ENCODE measurements at places on chromosomes 7 and 10.

GRCh38 chr7:131471250-131472004 lies 85.0 kb downstream of the PODXL start:
- no peak for DNase-seq

DNA sequence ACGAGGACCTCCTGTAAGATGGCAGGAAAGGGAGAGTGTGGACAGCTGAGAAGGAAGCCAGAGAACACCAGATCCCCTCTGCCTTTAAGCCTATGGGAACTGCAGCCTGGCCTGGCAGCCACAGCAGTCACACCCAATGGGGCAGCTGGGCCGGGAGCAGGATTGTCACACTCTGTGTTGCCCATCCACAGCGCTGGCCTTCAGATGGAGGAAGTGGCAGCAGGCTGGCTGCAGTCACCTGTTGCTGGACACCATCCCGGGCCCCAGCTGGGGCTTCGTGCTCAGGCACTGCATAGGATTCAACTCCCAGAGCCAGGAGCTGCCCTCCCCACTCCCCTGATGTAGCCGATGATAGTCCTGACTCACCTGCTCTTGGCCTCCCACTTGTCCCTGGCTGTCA lies 114.4 kb downstream of the COL13A1 start:
- no peak for DNase-seq

DNA sequence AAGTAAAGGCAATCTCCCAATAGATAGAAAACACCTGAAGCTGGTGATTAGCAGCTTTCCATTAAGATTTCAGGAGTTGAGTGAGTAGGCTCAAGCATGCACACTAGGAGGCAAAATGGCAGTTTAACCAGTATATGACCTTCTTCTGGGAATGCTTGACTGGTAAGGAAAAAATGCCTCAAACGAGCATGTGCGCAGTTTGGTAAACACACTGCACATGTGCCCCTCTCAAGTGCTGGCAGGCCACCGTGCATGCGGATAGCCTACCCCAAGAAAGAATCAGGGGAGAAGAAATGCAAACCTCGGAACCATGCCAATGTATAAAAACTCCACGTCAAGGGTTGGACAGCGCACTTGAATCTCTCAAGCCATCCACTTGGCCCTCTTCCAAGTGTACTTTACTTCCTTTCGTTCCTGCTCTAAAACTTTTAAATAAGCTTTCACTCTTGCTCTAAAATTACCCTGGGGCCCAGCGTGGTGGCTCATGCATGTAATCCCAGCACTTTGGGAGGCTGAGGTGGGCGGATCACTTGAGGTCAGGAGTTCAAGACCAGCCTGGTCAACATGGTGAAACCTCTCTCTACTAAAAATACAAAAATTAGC lies 98.8 kb upstream of the CDK1 start:
- no peak for DNase-seq

DNA sequence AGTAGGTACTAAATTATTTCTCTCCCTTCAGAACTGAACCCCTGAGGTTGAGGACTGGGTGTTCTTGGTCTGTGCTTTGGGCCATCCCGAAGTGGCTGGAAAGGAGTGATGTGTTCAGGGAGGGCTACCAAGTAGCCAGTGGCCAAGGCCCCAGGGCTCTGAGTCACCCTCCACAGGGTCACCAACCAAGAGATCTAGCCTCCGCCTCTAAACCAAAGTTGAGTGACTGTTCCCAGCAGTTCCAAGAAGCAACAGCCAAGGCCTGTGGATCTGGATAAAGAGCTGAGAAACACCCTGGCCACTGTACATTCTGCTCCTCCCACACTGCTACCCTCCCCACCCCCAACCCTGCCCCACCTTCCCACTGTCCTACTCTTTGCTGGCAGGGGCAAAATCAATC lies 35.5 kb upstream of the KCNMA1 start:
- DNase-seq: no peak

GRCh38 chr7:20408467-20408826 lies 77.7 kb downstream of the ITGB8 start:
- DNase-seq: no peak

DNA sequence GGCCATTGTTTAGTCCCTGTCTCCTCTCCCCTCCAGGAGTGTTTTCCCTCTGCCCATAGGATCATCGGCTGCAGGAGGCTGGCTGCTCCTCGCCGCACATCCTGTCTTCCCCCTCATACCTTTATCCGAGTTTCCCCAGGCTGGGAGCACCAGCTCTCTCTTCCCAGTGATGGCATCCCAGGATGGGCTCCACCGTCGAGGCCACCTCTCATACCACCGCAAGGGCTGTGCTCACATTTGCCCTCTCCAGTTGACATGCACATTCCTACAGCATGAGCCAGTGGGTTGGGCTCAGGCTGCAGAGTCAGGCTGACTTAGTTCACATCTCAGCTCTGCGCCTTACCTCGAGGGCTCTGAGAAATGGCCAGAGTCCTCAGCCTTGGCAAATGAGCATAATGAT lies 12.1 kb downstream of the HKDC1 start:
- no peak for DNase-seq

DNA sequence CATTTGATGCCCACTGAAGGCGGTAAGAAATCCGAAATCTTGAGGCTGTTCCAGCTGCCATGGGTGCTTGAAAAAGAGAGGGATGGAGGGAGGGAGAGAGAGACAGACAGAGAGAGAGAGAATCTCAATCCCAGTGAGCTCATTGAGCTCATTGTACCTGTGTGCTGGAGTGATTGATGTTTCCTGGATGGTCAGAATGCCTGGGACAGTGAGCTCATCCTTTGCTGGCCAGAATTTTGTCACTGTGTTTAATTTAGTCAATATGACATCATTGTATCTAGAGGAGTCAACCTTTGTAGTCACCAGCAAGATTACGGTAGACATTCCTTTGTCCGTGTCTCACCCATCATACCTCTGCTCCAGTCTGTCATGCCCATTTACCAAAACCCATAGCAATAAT lies 625.4 kb upstream of the POM121L12 start:
- no peak for DNase-seq

DNA sequence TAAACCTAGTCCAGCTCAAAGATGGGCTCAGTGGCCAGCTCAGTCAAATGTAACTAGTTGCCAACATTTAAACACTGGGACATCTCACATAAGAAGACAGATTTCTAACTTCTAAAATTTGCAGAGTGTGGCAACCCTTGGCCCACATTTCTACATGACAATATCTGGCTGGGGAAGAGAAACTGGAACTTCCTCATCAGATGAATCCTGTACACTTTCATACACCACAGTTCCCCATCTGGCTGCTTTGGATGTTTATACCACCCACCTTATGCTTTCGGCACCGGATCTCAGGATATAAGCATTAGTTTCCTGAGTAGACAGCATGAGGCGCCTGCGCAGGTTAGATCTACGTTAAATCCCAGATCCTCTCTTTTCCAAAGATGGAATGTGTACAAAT lies 199.3 kb downstream of the PRKG1 start:
- no peak for DNase-seq

- DNase-seq: no peak
Observed at GRCh38 chr10:59020502-59020901, 155.9 kb upstream of the PHYHIPL start.

GRCh38 chr10:22657566-22658225 lies 56.7 kb downstream of the PIP4K2A start:
- DNase-seq: no peak

GRCh38 chr10:65950075-65950474 lies 975.8 kb upstream of the LRRTM3 start:
- no peak for DNase-seq

DNA sequence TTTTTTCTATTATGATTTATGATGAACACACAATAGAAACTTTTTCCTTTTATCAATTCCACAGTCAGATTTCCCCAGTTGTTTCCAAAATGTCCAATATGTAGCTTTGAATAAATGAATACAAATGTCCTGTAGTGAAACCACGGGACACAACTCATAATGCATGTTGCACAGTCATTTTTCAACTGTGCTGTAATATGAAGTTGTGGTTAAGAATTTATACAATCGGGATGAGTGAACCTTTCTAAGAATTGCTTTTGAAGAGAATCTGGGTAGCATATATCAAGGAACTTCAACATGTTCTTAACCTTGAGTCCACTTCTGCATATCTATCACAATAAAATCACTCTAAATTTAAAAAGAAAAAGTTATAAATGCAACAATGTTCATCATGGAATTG lies 14.6 kb upstream of the ST7 start:
- DNase-seq: no peak

GRCh38 chr7:7970237-7970530 lies 1.6 kb downstream of the GLCCI1 start:
- DNase-seq: no peak
